ENCODE measurements at places on chromosomes 6 and 20. TPM values are rescaled to one million over a fixed set of nuclear protein-coding genes. Genes with fewer than 3 reads are reported as not detected.

- DNase-seq = no peak
These were observed 112.9 kb downstream of the JARID2 start for GRCh38 chr6:15358579-15359327.

DEFB124 gene
- not detected for total RNA-seq

GRCh38 chr20:10429443-10429981 is 4.5 kb downstream of the MKKS start:
- DNase-seq = no peak

PSORS1C2 gene
- total RNA-seq = not detected

GRCh38 chr6:34663831-34664255 is 32.7 kb downstream of the ILRUN start:
- DNase-seq = no peak

DNA sequence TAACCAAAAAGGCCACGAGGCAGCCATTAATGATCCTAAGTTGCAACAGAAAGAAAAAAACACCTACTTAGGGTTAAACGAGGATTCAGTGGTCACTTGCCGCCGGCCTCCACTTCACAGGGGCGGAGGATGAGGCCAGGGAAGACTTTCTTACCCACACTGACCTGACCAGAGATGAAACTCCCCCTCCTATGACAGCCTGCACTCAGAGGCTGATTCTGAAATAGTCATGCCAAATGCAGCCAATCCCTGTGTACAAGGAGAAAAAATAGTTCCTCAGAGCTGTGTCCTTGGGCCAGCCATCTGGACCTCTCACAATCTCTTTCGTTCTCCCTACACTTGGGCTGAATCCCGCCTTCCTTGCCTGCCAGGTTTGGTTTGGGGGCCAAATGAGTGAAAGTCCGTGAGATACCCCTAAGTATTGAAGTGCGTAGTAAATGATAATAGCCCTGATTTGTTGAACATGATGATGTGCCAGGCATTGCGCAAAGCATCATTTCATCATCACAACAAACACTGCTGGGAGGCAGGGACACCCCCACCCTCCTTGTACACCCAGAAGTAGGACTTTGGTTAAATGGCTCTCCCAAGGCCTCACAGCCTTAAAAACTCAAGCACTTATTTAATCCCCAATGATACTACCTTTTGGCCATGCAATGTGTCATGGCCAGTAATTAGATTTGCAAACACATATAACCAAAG is 3.2 kb upstream of the IRF4 start:
- DNase-seq = no peak

All from frontal cortex (tissue), 4 donors.